Bronchial epithelial cell (primary cell): ENCODE measurements at places on chromosomes 5 and 9.

GRCh38 chr5:53962306-53962705, 348.1 kb downstream of the ARL15 start:
- DNase-seq = no peak

- no peak for DNase-seq
These were observed 8.9 kb upstream of the ELOVL7 start for GRCh38 chr5:60852940-60853339.

- no peak for DNase-seq
These were observed 129.4 kb upstream of the OR13F1 start for GRCh38 chr9:104374711-104375110.

DNA sequence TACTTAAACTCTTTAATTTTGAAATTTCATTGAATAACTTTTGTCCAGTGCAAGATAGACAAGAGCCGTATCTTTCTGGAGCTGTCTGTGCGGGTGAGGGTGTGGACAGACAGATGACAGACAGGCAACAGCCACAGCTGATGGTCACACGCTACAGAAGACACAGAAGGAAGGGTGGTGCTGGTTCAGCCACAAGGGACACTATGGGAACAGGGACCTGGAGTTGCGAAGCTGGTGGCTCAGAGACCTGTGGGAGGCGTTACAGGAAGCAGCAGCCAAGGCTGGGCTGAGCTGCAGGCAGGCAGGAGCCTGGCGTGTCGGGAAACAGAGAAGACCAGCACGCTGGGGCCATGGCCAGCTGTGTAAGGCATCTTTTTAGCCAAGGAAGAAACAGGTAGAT, 104.4 kb downstream of the WNK2 start:
- DNase-seq = no peak

DNA sequence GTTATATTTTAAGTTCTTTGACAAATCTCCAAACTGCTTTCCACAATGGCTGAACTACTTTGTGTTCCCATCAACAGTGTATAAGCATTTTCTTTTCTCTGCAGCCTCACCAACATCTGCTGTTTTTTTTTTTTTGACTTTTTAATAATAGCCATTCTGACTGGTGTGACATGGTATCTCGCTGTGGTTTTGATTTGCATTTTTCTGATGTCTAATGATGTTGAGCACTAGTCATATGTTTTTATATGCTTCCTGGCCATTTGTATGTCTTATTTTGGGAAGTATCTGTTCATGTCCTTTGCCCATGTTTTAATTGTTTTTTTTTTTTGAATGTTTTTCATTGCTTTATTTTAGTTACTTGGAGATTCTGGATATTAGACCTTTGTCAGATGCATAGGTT, 196.6 kb downstream of the PLK2 start:
- DNase-seq = no peak

DNA sequence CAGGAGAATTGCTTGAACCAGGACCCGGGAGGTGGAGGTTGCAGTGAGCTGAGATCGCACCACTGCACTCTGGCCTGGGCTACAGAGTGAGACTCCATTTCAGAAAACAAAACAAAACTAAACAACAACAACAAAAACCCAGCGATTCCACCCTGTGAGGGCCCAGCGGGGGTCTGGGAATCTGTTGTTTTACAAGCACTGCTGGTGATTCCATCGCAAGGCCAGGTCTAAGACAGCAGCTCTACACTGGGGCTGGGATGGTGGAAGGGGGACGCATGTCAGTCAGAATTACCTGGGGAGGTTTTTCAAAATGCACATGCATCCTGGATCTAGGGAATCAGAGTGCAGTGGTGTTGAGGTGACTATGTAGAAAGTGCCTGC, 90.9 kb downstream of the ANKRD55 start:
- DNase-seq = no peak

- peak; percentile 26 for DNase-seq
These were observed 28.4 kb downstream of the SEMA6A start for GRCh38 chr5:116546033-116546742.

- DNase-seq = no peak
These were observed 4.4 kb upstream of the SLC4A9 start for GRCh38 chr5:140355546-140355945.

GRCh38 chr9:91028166-91028827, 226.7 kb downstream of the SYK start:
- no peak for DNase-seq

GRCh38 chr5:59640411-59640810, 253.1 kb downstream of the PDE4D start:
- DNase-seq = peak; percentile 22

DNA sequence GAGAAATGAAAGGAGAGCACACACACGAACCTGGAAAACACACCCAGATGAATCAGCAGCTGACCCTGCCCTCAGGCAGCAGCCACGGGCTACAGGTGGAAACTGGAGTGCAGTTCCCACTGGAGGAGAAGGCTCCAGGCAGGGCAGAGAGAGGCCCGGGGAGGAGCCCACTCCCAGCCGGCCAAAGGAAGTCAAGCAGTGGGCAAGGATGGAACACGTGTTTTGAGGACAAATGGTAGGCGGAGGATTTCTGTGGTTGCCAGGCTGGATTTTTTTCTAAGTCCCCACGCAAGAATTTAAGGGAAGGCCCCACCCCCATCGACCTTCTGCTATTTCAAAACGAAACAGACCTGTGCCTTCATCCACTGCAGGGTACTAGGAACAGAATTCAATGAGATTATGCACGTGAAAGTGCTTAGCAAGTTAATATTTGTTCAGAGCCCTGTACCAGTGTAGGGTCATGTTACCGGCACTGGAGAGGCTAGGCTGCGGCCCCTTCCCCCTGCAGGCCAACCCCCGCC, 6.8 kb downstream of the EPB41L4B start:
- DNase-seq = peak; percentile 12

DNA sequence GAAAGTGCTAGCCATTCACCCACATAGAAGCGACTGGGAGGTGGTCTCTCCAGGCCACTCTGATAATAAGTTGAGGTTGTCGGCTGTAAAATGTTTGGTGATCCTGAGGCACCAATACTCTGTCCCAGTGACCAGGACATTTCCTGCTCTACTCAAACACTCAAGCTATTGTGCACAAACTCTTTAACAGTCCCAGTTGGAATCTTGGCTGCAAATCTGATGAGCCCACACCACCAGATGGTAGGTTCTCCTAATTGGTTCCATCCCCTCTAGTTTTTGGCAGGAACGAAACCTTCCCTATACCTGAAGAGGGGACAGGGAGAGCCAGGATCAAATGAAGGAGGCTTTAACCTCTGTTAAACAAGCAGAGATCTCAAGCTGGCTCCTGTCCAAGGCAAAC, 14.3 kb downstream of the GRIA1 start:
- DNase-seq = no peak

DNA sequence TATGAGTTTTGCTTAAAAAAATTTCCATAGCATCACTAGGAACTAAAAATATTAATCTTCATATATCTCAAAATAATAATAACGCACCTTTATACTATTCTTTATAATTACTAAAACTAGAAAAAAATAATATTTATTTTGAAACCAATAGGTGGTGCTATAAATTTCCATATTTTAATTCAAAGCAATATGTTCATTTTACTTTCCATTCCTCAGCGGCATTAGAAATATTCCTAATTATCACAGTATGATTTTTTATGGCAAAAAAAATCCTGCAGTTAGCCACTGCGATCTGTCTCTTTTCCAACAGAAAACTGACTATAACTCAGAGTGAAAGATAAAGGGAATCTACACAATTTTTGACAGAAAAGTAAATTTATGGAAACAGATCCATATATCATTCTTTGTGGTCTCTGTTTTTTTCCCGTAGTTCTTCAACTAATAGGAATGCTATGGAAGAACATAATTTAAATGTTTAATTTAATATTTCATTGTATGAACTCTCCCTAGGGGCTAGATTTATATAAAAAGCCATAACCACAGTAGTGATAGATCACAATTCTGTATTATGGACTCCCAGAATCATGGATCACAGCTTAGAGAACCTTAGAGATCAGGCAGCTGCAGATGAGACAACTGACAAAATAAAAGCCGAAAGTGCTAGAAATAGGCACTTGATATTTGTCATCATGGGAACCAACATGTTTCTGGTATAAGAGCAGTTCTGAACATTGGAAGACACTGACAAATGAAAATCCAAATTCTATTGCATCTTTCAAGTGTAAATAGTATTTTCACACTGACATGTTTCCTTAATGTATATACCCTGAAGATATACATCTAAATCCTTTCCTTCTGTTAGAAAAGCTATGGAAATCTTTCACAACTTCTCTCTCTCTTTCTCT, 167.7 kb upstream of the MPDZ start:
- peak; percentile 8 for DNase-seq

DNA sequence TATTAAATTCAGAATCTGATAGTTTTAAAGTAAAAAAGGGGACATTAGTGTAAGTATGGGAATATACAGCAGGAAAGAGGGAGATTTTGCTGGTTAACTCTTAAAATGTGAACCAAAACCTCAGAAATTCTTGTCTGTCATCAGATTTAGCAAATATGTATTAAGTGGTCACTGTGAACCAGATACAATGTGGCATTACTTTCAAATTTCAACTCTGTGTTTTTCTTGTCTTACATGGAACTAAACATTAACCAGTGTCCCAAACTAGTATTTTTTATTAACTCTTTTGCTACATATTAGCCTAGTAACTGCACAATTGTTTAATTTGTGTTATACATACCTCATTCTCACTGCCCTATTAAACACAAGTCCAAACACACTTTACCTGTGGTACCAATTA, 259.9 kb upstream of the RASA1 start:
- no peak for DNase-seq

- peak; percentile 7 for DNase-seq
These were observed 99.4 kb upstream of the HAND1 start for GRCh38 chr5:154577416-154577815.

DNA sequence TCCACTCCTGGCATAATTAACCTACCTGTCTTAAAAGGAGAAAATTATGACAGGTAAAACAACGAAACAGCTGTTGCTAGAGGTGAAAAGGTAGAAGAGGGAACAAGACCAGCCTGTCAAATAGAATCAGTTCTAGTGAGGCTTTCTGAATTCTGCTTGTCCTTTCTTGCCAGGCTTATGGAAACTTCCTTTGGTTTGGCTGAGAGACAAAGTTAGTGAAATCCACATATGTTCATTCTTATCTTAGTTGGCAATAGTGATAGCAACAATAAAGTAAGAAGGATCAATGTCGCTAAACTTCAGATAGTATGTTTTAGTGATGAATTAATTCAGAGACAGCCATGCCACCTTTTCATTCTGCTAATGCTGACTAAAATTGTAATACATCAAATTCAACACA, 34.4 kb downstream of the HAPLN1 start:
- DNase-seq = no peak

GRCh38 chr5:159759791-159760290, 156.4 kb upstream of the ADRA1B start:
- no peak for DNase-seq
